HepG2 (cell line): ENCODE measurements at places on chromosomes 11 and 22.

- no peak for DNase-seq
Measured at GRCh38 chr11:16160146-16160545, 196.2 kb downstream of the SOX6 start.

DNA sequence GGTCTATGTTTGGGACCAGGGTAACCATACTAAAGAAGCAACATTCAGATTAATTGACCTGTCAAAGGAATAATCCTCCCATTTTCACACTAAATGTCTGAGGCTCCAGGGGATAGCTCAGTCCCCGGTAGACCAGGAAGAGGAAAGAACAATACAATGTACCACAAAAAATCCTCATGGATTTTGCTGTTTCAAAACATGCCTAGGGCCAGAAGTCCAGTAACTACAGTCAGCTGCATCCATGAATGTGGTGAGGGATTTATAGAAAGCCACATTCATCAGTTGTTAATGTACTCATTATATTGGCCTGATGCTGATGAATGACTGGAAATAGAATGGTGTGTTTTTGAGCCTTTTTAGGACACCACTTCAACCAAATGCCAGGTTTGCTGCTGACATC is 6.9 kb upstream of the ETS1 start:
- no peak for DNase-seq

- peak; percentile 31 for DNase-seq
Measured at GRCh38 chr22:31616315-31616980, 45.6 kb downstream of the PISD start.

DNA sequence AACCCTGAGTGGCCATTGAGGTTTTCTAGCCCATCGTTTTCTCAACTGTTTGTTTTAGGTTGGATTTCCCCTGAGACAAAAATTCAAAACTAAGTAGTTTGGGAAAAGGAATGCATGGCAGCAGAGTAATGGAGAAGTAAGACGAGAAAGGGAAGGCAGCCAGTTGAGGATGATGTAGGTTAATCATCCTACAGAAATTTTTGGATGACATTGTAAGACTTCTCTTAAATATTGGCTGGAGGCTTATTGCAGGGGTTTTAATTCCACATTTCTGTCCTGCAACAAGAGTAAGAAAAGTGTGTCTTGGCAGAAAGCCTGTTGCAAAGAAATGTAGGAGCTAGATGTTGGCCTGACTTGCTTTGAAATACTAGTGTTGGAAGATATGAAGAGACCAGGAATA is 308.8 kb downstream of the LUZP2 start:
- no peak for DNase-seq

DNA sequence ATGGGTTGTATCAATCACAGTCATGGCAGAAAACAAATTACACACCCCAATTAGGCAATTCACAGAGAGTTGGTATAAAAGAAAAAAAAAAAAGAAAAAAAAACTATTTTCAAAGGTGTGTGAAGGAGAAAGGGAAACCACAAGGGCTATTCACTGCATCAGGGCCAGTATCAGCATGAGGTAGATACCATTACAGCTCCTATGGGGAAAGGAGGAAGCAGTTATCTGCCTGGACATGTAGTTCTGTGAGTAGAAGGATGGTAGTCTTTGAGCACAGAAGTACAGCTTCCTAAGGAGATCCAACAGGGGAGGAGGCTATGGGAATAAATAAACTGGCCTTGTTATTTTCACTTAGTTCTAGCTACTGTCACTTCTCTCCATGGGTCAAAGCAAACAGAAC is 746.1 kb downstream of the LUZP2 start:
- DNase-seq: no peak

DNA sequence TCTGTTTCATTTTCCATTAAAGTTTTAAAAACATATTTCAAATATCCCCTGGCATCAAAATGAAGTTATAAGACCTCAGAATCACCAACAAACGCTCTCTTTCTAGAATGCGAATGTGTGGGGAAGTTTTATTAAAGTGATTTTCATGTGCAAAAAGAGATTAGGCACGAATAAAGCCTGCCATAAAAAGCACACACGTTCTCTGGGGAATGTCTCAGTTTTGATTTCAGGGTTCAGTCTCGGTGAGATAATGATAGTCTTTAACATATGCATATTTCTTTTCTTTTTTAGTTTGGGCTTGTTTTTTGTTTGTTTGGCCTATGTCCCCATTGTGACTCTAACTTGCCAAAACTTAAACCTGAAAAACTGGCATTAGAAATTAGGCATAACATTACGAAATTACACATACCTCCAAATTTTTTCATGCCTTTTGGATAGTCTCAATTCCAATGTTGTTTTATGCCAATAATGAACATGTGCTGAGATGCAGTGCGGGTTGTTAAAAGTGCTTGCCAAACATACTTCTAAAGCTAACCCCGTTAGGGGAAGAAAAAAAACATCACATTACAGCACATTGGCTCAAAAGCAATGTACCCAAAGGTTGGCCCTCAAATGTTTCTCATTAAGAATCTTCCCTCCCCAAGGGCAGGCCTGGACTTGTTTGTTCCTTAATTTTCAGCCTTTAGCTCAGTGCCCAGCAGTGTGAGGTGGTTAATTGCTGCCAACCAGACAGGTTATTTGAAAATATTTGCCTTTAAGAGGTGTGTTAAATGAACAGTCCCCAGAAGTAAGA is 33.2 kb upstream of the FBLN1 start:
- DNase-seq: no peak

- no peak for DNase-seq
Measured at GRCh38 chr11:121762820-121763219, 310.1 kb upstream of the SORL1-AS1 start.

- DNase-seq: peak; percentile 70
Measured at GRCh38 chr11:76152086-76152681, 54.1 kb downstream of the WNT11 start.

GRCh38 chr11:72685560-72686480 is 11.6 kb upstream of the PDE2A start:
- no peak for DNase-seq

- no peak for DNase-seq
Measured at GRCh38 chr11:61290905-61291690, 4.0 kb downstream of the VWCE start.

- DNase-seq: no peak
Measured at GRCh38 chr22:48476577-48476976, 1351.1 kb downstream of the BRD1 start.

- DNase-seq: no peak
Measured at GRCh38 chr11:94175535-94175934, 46.9 kb downstream of the PANX1 start.

GRCh38 chr11:72738199-72739141 is 13.7 kb downstream of the ARAP1 start:
- no peak for DNase-seq

DNA sequence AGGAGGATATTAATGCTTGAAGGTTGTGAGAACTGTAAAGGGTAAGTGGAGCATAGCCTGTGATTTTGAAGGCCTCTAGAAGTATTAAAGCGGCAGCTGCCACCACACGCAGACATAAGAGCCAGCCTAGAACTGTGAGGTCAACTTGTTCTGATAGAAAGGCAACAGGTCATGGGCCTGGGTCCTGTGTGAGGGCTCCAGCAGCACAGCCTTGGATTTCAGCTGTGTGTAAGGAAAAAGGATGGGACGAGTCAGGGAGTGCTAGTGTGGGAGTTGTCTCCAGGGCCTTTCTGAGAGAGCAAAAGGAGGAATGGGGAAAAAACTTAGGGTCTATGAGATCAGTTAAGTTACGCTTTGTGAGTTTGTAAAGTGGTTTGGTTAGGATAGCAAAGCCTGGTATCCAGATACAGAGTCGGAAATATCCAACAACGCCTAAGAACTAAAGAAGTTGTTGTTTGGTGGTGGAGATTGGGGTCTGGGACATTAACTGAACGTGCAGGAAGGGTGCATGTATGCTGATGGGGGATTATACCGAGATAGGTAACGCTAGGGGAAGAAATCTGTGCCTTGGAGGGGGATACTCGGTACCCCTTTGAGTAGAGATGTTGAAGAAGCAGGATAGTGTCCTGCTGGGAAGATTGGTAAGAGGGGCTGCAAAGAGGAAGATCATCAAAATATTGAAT is 17.4 kb upstream of the ANO1 start:
- DNase-seq: no peak
